ENCODE measurements at places on chromosomes 6 and 20. TPM values are rescaled to one million over a fixed set of nuclear protein-coding genes. Genes with fewer than 3 reads are reported as not detected.

Gene RPRD1B
- total RNA-seq: 24.1 TPM

Gene GHRH
- not detected for total RNA-seq

Gene SPINT4
- total RNA-seq: not detected

Gene MPIG6B
- total RNA-seq: not detected

Gene HTR1E
- total RNA-seq: not detected

Gene TCF21
- not detected for total RNA-seq

Gene MAVS
- total RNA-seq: 111 TPM

Gene SSR1
- 132 TPM for total RNA-seq

Gene C6orf52
- total RNA-seq: 1.6 TPM

Gene STMND1
- total RNA-seq: not detected

Gene CLPSL1
- not detected for total RNA-seq

Gene FUT9
- 5.7 TPM for total RNA-seq

Gene MYLK4
- 0.97 TPM for total RNA-seq

Gene GMEB2
- total RNA-seq: 11.2 TPM

Gene MLIP
- not detected for total RNA-seq

Gene SDCBP2
- total RNA-seq: 10.1 TPM

Gene GPLD1
- 1.2 TPM for total RNA-seq

Gene TINAG
- not detected for total RNA-seq

Gene TGM2
- 216 TPM for total RNA-seq

Gene PBOV1
- not detected for total RNA-seq

Gene CDSN
- total RNA-seq: not detected

Gene ADAM33
- total RNA-seq: 0.23 TPM

Gene PHF20
- 101 TPM for total RNA-seq

Gene OPRM1
- total RNA-seq: not detected

Gene RBM39
- 308 TPM for total RNA-seq

Gene RUNX2
- total RNA-seq: 1.8 TPM

Gene MRAP2
- 5.1 TPM for total RNA-seq

Gene C20orf202
- 0.92 TPM for total RNA-seq

Measured in endothelial cell (in vitro differentiated cells).